ENCODE measurements at places on chromosomes 7 and 10. TPM values are rescaled to one million over a fixed set of nuclear protein-coding genes. Genes with fewer than 3 reads are reported as not detected.

EXOC4 gene
- total RNA-seq: 177 TPM

LRRC18 gene
- not detected for total RNA-seq

ZNF679 gene
- not detected for total RNA-seq

CFAP46 gene
- total RNA-seq: 0.28 TPM

INA gene
- total RNA-seq: 0.07 TPM

ITGA8 gene
- total RNA-seq: not detected

GNAT3 gene
- total RNA-seq: not detected

ANKRD61 gene
- total RNA-seq: 0.21 TPM

LRRD1 gene
- under 0.01 TPM for total RNA-seq

CHN2 gene
- total RNA-seq: not detected

BCL7B gene
- 20.6 TPM for total RNA-seq

SPDYE17 gene
- not detected for total RNA-seq

SH2D4B gene
- under 0.01 TPM for total RNA-seq

SPDYE2B gene
- total RNA-seq: not detected

EBLN1 gene
- not detected for total RNA-seq

HYAL4 gene
- 0.14 TPM for total RNA-seq

ITPRID1 gene
- not detected for total RNA-seq

NUDT13 gene
- total RNA-seq: 1.3 TPM

SNX8 gene
- total RNA-seq: 15.2 TPM

AKR1E2 gene
- total RNA-seq: 3.8 TPM

SDK1 gene
- total RNA-seq: 4.2 TPM

STOX1 gene
- total RNA-seq: under 0.01 TPM

CNNM1 gene
- total RNA-seq: under 0.01 TPM

CALN1 gene
- total RNA-seq: not detected

SPDYE3 gene
- not detected for total RNA-seq

GIMAP4 gene
- not detected for total RNA-seq

ABCF2 gene
- total RNA-seq: 64.9 TPM

UBE2D4 gene
- 5.6 TPM for total RNA-seq

MAPK8 gene
- 41.4 TPM for total RNA-seq

GJC3 gene
- total RNA-seq: not detected

TMEM140 gene
- total RNA-seq: 1.8 TPM

ELN gene
- 0.14 TPM for total RNA-seq

ITIH2 gene
- total RNA-seq: not detected

SLC13A1 gene
- not detected for total RNA-seq

ZWINT gene
- total RNA-seq: 1.4 TPM

SPAM1 gene
- total RNA-seq: not detected

ANXA8L1 gene
- 362 TPM for total RNA-seq

LIPF gene
- total RNA-seq: not detected

MSMB gene
- total RNA-seq: 0.34 TPM

MRLN gene
- not detected for total RNA-seq

DCLRE1A gene
- total RNA-seq: 12.9 TPM

TECTB gene
- total RNA-seq: not detected

STRIP2 gene
- 9.6 TPM for total RNA-seq

MEOX2 gene
- not detected for total RNA-seq

LGI1 gene
- not detected for total RNA-seq

RHOBTB1 gene
- 9.2 TPM for total RNA-seq

All from nasal cavity respiratory epithelium epithelial cell of viscerocranial mucosa (primary cell).